ENCODE measurements at places on chromosomes 13 and 19.

- DNase-seq, result no peak
These were observed 1431.9 kb upstream of the PCDH20 start for GRCh38 chr13:62847520-62847919.

DNA sequence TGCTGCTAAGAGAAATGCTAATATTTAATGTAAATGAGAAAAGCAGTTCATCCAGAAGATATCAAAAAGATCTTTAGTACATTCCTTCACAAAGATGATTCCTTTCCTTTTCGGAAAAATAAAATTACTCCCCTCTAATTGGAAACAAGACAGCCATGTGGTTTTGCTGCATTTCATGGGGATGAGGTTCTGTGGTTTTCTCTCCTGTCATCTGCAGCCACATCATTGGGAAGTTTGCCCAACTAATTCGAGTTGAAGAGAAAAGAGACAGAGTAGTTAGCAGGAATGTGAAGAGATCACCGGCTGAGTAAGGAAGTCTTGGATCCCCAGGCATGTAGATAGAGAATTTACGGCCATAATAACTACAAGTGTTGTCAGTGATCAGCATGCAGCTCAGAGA is 122.1 kb downstream of the CYSLTR2 start:
- no peak for DNase-seq

DNA sequence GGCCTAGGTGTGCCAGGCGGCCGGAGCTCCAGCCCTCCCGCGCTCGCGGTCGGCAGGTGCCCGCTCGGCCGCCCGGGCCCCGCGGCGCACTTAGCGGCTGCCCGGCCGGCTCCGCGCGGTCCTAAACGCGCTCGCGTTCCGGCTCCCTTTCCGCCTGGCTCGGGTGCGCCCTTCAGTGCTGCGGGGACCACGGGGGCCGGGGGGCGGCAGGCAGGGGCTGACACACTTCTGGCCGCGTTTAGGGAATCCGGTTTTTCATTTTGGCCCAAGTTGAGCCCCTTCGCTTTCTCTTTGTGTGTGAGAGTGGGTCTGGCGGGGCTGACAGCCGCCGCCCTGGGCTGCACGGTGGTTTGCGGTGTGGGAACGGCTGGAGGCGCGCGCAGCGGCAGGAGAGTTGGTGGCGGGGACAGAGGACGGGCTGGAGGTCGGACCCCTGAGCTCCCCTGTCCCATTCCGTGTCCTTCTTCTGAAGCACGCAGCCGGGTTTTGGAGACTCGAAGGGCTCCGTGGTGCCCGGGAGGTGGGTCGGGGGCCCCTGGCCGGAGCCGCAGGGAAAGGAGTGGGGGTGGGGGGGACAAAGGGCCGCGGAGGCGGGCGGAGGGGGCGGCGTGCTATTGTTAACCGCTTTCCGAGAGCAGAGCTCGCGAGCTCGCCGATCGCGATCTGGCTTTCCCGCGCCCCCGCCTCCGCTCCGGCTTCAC is 3.1 kb downstream of the FGF9 start:
- peak; percentile 87 for DNase-seq

GRCh38 chr19:54316746-54317107 is 3.8 kb upstream of the LILRA5 start:
- no peak for DNase-seq

- no peak for DNase-seq
These were observed 406.9 kb downstream of the LIG4 start for GRCh38 chr13:107808389-107808788.

GRCh38 chr19:18109341-18109732 is 11.8 kb downstream of the MAST3 start:
- no peak for DNase-seq

GRCh38 chr19:49430172-49430677 is 5.0 kb downstream of the GFY start:
- DNase-seq, result no peak

DNA sequence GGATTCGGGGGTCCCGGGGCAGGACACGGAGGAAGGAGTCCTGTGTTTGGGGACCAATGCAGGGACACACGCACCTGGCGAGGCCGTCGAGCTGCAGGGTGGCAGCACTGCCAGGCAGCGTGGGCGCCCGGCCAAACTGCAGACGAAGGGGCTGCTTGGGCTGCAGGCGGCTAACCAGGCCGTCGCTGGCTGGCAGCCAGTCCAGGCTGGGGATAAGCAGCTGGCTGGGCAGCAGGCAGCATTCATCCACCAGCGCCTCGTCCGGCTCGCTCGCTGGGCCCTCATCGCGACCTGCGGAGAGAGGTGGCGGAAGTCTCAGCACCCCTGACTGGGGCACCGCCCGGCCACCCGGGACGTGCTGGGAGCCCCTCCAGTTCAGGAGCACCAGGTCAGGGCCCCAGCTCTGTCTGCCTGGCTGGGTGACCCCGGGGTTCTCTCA is 11.5 kb downstream of the CFD start:
- DNase-seq, result no peak

GRCh38 chr19:23917856-23918255 is 3.2 kb downstream of the ZNF726 start:
- DNase-seq, result no peak

DNA sequence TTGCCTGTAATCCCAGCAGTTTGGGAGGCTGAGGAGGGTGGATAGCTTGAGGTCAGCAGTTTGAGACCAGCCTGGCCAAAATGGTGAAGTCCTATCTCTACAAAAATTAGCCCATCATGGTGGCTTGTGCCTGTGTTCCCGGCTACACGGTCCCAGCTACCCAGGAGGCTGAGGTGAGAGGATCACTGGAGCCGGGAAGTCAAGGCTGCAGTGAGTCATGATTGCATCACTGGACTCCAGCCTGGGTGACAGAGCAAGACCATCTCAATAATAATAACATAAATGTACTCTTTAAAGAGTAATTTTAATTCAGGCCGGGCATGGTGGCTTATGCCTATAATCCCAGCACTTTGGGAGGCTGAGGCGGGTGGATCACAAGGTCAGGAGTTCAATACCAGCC is 38.7 kb downstream of the SKA3 start:
- no peak for DNase-seq

GRCh38 chr19:47145639-47146486 is 15.2 kb downstream of the SAE1 start:
- no peak for DNase-seq

GRCh38 chr19:3075605-3076431 is 13.5 kb upstream of the TLE5 start:
- peak; percentile 86 for DNase-seq

GRCh38 chr13:76792731-76793347 is 93.4 kb downstream of the KCTD12 start:
- no peak for DNase-seq

GRCh38 chr13:110944121-110944967 is 29.5 kb upstream of the ANKRD10 start:
- DNase-seq, result peak; percentile 64

GRCh38 chr19:2540646-2541454 is 64.9 kb downstream of the GADD45B start:
- no peak for DNase-seq
